PC-3 (cell line): ENCODE measurements at places on chromosomes 7 and 10.

GRCh38 chr10:133336577-133337369 is at the start of gene CALY:
CALY (minus strand) TSS chr10:133336896; CDS start chr10:133328989, 7,907 bp downstream.
- peaks cover 31% of the 10 kb centered on the region for H3K27me3 ChIP-seq
- no peak for DNase-seq
- no peak within 1 kb of the TSS for H3K4me3 ChIP-seq
- no peaks in the 10 kb centered on the region for H3K4me1 ChIP-seq

- H3K4me3 ChIP-seq, result no peak overlapping the region
- 0 out of 2 replicates have a peak overlapping the region, but pooled peaks have one; percentile 11 for H3K27ac ChIP-seq
- H3K36me3 ChIP-seq, result no peaks in the 10 kb centered on the region
- peaks cover 19% of the 10 kb centered on the region for H3K4me1 ChIP-seq
- H3K27me3 ChIP-seq, result no peaks in the 10 kb centered on the region
These were observed 41.6 kb upstream of the CTBP2 start for GRCh38 chr10:125201791-125202622.

GRCh38 chr10:34428501-34428900 is 386.6 kb downstream of the PARD3 start:
- H3K27me3 ChIP-seq, result no peaks in the 10 kb centered on the region
- no peaks in the 10 kb centered on the region for H3K36me3 ChIP-seq
- peaks cover 6% of the 10 kb centered on the region for H3K4me1 ChIP-seq
- no peak overlapping the region for H3K27ac ChIP-seq
- no peak for DNase-seq

- no peak for DNase-seq
- no peaks in the 10 kb centered on the region for H3K4me1 ChIP-seq
- H3K36me3 ChIP-seq, result no peaks in the 10 kb centered on the region
- H3K27ac ChIP-seq, result no peak overlapping the region
- H3K4me3 ChIP-seq, result no peak overlapping the region
- H3K27me3 ChIP-seq, result no peaks in the 10 kb centered on the region
These were observed 21.4 kb downstream of the KDM7A start for GRCh38 chr7:140155428-140155827.

- H3K4me3 ChIP-seq, result no peak overlapping the region
- H3K36me3 ChIP-seq, result no peaks in the 10 kb centered on the region
- DNase-seq, result no peak
- H3K4me1 ChIP-seq, result peaks cover 23% of the 10 kb centered on the region
- H3K27me3 ChIP-seq, result no peaks in the 10 kb centered on the region
These were observed 101.4 kb upstream of the DLX6 start for GRCh38 chr7:96903906-96904305.

DNA sequence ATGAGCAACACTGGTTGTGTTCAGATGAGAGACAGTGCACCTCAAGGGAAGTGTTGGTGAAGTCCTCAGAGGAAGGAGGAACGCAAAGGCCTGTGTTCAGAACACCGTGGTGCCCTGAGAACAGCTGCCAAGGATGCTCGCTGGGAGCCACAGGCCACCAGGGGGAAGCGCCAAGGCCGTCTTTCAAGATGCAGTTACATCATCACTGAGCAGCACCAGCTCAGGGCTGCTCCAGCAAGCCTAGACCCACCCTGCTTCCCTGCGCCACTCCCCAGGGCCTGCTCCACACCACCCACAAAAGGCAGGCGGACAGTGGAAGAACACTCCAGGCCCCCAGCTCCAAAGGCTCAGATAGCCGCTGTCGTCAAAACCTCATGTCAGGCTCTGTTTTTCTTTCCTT is 378.8 kb downstream of the DPP6 start:
- H3K36me3 ChIP-seq, result no peaks in the 10 kb centered on the region
- H3K4me1 ChIP-seq, result no peaks in the 10 kb centered on the region
- H3K4me3 ChIP-seq, result no peak overlapping the region
- no peaks in the 10 kb centered on the region for H3K27me3 ChIP-seq

- H3K4me3 ChIP-seq, result no peak overlapping the region
- no peaks in the 10 kb centered on the region for H3K36me3 ChIP-seq
- DNase-seq, result peak; percentile 45
These were observed 2.1 kb upstream of the FLNC start for GRCh38 chr7:128827971-128828711.

- no peak overlapping the region for H3K4me3 ChIP-seq
- H3K27ac ChIP-seq, result no peak overlapping the region
- H3K36me3 ChIP-seq, result no peaks in the 10 kb centered on the region
- no peak for DNase-seq
These were observed 92.9 kb downstream of the ZNF467 start for GRCh38 chr7:149680331-149681025.

GRCh38 chr7:35556515-35557471 is 138.1 kb downstream of the HERPUD2 start:
- no peak for DNase-seq
- peaks cover 7% of the 10 kb centered on the region for H3K27me3 ChIP-seq
- H3K27ac ChIP-seq, result no peak overlapping the region

DNA sequence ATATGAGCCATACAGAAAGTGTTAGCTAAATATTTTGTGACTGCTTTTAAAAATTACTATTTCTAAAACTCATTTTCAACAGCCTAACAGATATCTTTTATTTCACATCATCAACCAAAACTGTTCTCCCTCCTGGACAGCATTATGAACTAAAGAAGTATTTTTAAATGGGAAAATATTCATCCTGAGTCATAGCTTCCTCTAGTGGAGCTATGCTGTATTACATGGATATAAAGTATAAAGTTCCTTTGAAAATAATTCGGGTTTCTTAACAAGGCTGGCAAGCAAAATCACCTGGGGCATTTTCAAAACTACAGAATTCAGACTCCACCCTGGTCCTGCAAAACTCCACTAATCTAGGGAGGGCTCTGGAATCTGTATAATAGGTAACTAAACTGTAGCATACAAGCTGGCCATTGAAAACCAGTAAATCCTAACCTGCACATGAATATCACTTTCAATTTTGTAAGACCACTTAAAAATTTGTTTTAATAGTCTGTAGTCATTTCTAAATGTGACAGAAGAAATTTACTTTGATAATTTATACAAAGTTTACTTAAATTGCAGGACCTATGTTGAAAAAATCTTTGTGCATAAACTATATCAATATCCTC is 53.5 kb downstream of the SCIN start:
- DNase-seq, result peak; percentile 74
- H3K27me3 ChIP-seq, result no peaks in the 10 kb centered on the region
- H3K4me3 ChIP-seq, result peak overlapping the region; percentile 39; the same call in 1 of the 2 replicates
- H3K4me1 ChIP-seq, result peaks cover 6% of the 10 kb centered on the region; the same call in 1 of the 2 replicates

DNA sequence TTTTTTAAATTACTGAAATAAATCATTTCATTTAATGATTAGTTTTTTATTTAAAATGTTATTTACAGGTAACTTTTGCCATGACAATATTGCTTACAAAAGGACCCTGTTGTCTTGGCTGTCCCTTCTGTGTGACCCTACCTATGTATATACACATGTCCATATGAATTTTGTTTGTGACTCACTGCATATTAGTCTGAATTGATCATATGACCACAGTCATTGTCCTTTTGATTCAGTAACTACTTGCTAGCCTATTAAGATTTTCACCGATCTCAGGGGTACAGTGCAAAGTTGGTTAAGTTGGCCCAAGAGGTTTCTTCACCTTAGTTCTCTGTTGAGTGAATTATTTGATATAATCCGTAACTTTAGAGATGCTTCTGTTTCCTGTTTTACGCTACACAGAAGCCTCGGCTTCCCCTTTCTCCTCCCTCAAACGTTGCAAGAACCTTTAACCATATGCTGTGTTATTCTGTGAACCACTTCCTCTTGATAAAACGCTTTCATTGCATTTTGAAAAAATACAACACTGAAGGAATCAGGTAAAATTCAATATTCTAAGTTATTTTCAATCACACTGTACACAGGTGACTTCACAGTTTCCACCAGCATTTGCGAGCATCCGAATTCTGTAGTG is 43.9 kb downstream of the APBB1IP start:
- no peak overlapping the region for H3K4me3 ChIP-seq
- H3K27me3 ChIP-seq, result peaks cover 3% of the 10 kb centered on the region; the same call in 1 of the 2 replicates
- DNase-seq, result no peak

GRCh38 chr10:61779950-61780659 is 117.4 kb downstream of the CABCOCO1 start:
- no peak overlapping the region for H3K27ac ChIP-seq
- H3K4me3 ChIP-seq, result no peak overlapping the region
- H3K4me1 ChIP-seq, result peaks cover 24% of the 10 kb centered on the region
- H3K27me3 ChIP-seq, result no peaks in the 10 kb centered on the region
- no peaks in the 10 kb centered on the region for H3K36me3 ChIP-seq

- peak overlapping the region; percentile 40 for H3K27ac ChIP-seq
- H3K36me3 ChIP-seq, result peaks cover 31% of the 10 kb centered on the region
- H3K27me3 ChIP-seq, result no peaks in the 10 kb centered on the region
- DNase-seq, result peak; percentile 8
- H3K4me1 ChIP-seq, result peaks cover 26% of the 10 kb centered on the region
These were observed 743 bp downstream of the MKI67 start for GRCh38 chr10:128125416-128125943.

DNA sequence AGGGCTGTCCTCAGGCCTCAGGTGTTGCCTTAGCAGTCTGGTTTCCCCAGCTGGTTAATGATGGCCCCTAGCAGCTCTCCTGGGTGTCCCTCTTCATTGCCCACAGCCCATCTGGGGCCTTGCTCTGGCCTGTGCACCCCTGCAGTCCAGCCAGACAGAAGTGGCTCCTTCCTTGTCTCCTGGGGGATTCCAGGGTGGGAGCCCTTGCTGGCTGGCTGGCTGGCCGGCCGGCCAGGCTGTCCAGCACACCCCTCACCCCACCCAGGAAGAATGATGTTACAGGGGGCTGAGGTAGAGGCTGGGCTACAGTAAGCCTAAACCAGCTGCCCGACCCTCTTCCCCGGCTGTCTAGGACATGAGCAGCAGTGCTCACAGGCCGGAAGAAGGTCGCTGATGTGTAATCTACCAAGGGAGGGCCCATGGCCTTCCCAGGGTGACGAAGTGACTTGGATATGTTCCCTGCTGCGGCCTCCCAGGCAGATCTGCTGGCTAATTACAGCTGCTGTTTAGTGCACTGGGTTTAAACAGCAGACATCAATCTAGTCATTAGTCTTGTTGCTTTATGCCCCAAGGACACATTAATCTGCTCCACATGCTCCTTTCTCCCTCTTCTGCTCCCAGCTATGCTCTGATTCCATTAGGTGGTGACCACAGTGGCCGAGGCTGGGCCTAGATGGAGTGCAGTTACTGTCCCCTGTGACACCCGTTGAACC is 53.8 kb upstream of the LRRC4 start:
- H3K4me3 ChIP-seq, result no peak overlapping the region
- no peaks in the 10 kb centered on the region for H3K27me3 ChIP-seq
- H3K36me3 ChIP-seq, result no peaks in the 10 kb centered on the region
- DNase-seq, result no peak
- no peaks in the 10 kb centered on the region for H3K4me1 ChIP-seq

- no peaks in the 10 kb centered on the region for H3K4me1 ChIP-seq
- H3K27ac ChIP-seq, result no peak overlapping the region
- no peak overlapping the region for H3K4me3 ChIP-seq
- no peaks in the 10 kb centered on the region for H3K36me3 ChIP-seq
- no peak for DNase-seq
These were observed 509.4 kb downstream of the PTPRN2 start for GRCh38 chr7:158077934-158078910.

GRCh38 chr10:32111585-32111984 is 55.4 kb upstream of the KIF5B start:
- H3K27ac ChIP-seq, result no peak overlapping the region
- H3K36me3 ChIP-seq, result no peaks in the 10 kb centered on the region
- no peak for DNase-seq
- peaks cover 9% of the 10 kb centered on the region for H3K4me1 ChIP-seq
- no peaks in the 10 kb centered on the region for H3K27me3 ChIP-seq

GRCh38 chr10:78572565-78572964 is 496.2 kb upstream of the ZMIZ1 start:
- DNase-seq, result no peak
- peaks cover 27% of the 10 kb centered on the region for H3K27me3 ChIP-seq
